Stimulated activated CD4-positive, alpha-beta T cell treated with anti-CD3 and anti-CD28 coated beads, Interleukin-15, amount 100 ng/mL, for 24 hours (primary cell): ENCODE measurements at places on chromosomes 2 and 18.

GRCh38 chr2:198662905-198663304 lies 794.8 kb downstream of the SATB2 start:
- no peak for DNase-seq

DNA sequence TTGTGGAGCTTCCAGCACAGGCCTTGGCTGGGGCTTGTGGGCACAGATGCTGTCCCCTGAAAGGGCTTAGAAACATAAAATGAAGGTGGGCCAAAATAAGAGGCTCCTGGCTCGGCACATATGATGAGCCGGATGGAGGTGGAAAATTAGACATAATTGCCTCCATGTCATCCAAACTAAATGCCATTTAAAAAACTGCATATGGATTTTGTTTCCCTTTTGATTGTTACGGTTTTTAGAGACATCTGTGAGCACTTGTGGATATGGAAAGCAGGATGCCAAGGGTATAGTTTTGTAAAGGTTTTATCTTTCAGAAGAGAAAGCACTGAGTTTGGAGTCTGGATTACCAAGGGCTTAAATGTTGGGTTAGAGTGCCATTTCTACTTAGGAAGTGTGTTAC lies 498.3 kb downstream of the RIT2 start:
- no peak for DNase-seq

DNA sequence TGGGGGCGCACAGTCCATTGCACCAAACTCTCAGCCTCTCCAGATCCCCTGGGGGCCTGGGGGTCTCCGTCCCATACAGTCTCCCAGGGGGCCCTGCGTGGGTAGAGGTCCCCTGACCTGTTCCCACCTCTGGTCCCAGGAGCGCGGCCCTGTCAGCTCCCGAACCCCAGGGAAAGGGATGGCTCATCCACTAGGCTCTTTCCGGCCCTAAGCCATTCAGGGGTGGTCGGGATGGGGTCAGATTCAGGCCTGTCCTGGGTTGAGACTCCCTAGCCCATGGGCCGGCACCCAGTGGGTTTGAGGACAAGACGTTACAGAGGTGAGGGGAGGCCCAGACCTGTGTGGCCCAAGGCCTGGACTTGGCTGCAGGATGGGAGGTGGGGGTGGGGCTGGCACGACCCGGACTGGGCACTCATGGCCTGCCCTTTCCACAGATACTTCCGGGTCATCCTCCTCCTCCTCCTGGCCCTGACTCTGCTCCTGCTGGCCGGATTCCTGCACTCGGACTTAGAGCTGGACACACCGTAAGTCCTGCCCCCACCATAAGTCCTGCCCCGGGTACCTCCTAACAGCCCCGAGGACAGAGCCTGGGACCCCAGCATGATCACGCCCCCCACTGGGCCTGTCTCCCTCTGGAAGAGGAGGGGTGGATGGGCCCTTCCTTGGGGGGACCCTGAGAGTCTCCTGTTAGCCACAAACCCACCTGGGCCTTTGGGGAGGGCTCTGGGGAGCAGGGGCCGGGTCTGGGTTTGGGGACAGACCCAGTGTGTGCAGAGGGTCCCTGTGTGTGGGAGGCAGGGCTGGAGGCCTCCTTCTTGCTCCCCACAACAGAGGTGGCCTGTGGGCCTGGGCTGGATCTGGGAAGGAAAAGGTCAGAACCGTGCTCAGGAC lies 10.1 kb upstream of the NEU4 start:
- no peak for DNase-seq

GRCh38 chr2:54594048-54594447 lies 129.4 kb upstream of the EML6 start:
- DNase-seq: no peak

GRCh38 chr18:59885579-59886163 lies 14.1 kb upstream of the PMAIP1 start:
- DNase-seq: peak; percentile 47

- no peak for DNase-seq
Observed at GRCh38 chr2:169513926-169514325, 4.4 kb downstream of the KLHL41 start.

DNA sequence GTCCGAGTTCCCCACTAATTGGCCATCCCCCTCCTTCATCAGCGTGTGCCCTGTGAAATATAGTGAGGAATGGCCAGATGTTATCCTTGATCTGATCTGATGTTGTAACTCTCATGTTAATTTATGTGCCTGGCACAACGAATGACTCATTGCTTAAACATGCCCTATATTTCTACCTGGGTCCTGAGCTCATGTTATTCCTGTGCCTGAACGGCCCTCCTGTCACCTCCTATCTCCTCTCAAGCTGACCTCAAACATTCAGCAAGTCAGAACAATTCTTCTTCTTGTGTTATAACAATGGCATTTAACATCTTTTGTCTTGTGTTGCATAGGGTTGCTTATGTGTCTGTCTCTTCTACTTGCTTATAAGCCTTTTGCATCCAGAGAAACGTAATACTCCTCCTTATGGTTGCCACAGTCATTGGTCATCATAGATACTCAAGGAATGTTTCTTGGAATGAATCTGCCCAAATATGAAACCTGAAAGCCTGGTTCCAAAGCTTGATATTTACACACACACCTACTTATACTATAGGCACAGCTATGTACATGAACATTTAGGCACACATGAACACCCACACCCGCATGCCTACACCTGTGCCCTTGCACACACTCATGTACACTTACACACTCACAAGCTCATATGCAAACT lies 80.2 kb upstream of the PHLPP1 start:
- no peak for DNase-seq
